Central memory CD8-positive, alpha-beta T cell (primary cell): ENCODE measurements at places on chromosomes 3 and 15.

DNA sequence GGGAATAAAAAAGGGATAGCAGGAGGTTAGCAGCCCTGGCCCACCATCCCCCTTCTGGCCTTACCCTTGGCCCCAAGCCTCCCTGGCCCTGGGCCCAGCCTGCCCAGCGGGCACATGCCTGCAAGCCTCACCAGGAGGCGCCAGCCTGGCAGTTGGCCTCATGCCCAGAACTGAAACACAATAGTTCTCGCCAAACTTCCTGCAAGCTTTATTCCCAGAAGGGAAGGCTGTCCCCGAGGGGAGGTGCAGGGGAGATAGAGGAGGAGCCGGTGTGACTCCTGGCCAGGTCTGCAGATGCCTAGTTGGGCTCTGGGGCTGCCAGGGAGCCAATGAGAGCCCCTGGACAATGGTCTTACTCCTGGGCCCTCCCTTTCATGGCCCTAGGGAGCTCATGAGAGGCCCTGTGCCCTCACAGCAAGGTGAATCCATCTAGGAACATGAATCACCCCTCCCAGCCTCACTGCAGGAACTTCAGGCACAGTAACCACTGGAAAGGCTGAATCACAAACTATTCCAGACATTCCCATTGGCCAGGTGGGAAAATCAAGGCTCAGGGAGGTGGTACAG is 4.0 kb downstream of the CCDC33 start:
- no peak for DNase-seq

GRCh38 chr15:49379996-49380395 is 43.0 kb upstream of the FGF7 start:
- DNase-seq = no peak

GRCh38 chr3:188664795-188665194 is 507.0 kb upstream of the TPRG1 start:
- DNase-seq = no peak

GRCh38 chr3:40653001-40653400 is 128.2 kb downstream of the ZNF621 start:
- no peak for DNase-seq

GRCh38 chr3:46996689-46997452 is 17.4 kb downstream of the NBEAL2 start:
- no peak for DNase-seq

DNA sequence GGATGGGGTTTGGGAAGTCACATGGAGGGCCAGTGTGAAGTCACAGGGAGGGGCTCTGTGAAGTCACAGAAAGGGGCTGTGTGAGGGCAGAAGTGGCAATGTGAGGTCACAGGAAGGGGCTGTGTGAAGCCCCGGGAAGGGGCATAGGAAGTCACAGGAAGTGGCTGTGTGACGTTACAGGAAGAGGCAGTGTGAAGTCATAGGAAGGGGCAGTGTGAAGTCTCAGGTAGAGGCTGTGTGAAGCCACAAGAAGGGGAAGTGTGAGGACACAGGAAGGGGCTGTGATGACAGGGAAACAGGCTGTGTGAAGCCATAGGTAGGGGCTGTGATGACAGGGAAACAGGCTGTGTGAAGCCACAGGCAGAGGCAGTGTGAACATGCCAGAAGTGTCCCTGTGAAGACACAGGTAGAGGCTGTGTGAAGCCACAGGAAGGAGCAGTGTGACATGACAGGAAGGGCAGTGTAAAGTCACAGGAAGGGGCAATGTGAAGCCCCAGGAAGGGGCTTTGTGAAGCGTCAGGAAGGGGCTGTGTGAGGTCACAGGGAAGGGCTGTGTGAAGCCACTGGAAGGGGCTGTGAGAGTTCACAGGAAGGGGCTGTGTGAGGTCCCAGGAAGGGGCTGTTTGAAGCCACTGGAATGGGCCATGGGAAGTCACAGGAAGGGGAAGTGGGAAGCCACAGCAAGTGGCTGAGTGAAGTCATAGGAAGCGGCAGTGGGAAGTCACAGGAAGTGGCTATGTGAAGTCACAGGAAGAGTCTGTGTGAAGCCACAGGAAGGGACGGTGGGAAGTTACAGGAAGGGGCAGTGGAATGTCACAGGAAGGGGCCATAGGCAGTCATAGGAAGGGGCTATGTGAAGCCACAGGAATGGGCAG is 37.1 kb downstream of the GASK1A start:
- no peak for DNase-seq

- DNase-seq = no peak
These were observed 167.3 kb downstream of the SQOR start for GRCh38 chr15:45802140-45802539.
